ENCODE measurements at places on chromosomes 12 and 14.

DNA sequence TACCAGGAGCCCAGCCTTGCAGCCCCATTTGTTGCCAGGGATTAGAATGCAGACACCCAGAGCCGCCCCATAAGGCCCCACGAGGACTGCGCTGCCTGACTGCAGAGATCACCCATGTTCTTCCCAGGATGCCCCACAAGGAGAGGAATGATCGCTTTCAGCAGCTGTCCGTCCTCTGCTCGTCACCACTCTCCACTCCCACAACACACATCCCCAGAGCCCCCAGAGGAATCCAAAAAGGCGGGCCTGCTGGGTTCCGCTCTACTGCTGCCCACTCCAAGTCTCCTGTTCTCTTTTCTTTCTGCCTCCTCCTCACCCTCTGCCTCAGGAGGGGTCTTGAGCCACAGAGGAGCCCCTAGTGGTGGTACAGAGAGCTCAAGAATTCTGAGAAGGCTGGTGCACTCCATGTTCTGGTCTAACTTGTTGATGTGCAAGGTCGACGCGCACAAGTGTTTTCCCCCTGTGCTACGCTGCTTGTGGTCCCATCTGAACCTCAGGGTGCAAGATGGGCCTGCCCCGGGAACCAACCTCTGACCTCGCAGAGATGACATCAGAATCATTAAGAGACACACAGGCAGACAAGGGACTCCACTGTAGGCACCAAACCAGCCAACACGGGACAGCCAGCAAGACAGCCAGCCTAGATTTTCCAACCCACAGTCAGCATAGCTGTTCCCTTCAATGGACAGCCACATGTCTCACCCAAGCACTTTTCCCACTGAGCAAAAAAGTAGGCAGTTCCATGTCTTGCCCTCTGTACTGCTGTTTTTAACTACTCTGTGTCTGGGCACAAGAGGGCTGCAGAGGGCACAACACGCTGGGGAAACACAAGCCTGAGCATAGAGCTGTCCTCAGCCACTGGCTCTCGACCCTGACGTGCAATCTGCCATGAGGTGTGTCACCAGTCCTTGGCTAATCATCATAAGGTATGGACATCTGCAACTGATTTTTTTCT is 29.9 kb downstream of the PXN start:
- no peak for DNase-seq

DNA sequence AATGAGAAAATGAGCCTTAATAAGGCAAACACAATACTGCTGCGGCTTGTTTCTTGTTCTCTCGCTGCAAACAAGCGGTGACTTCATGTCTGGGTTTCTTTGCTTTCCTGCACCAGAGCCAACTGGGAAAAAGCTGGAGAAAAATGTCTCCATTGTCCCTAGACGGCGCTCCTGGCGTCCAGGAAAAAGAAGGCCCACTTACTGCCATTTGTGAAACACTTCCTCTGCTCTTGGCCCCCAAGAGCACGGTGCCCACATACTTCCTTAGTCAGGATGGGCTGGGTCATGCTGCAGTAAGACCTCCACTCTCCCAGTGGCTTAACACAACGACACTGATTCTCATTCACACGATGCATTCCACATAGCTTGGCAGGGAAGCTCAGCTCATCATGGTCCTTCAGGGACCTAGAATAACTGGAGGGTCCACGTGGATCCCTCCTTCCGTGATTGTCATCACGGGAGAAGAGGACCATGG is 86.0 kb upstream of the BCL11B start:
- no peak for DNase-seq

DNA sequence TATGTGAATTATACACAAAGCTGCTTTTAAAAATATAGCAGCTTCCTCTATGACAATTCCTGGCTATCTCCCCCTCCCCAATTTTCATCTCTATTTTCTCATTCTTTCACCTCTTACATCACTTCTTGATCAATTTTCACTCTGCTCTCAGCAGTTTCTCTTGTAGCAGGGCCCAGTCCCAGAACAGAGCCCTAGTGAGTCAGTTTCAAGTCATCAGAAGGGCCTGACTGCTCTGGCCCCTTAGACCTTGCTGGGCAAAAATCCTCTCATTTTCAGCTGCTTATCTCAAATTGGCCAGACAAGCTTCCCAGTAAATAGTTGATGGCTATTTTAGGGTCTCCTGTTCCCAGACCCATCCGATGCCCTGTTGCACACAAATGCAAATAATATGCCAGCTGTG is 101.4 kb downstream of the TTC7B start:
- DNase-seq, result no peak

DNA sequence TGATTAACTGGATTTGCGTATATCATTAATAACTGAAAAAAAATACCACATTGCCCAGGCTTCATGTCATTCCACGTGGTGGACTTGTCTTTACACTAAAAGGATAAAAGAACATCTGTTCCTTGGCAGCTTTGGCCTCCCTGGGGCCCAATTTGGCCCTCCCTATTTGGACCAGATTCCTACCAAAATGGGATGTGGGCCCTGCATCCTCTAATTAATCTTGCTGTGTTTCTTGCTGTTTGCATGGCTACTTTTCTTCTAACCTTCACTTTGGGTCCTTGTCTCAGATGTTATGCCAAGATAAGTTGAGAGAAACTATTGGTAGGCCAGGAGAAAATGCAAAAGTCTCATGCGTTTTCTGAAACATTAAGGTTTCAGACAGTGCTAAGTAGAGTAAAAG is 57.5 kb downstream of the PTHLH start:
- no peak for DNase-seq

DNA sequence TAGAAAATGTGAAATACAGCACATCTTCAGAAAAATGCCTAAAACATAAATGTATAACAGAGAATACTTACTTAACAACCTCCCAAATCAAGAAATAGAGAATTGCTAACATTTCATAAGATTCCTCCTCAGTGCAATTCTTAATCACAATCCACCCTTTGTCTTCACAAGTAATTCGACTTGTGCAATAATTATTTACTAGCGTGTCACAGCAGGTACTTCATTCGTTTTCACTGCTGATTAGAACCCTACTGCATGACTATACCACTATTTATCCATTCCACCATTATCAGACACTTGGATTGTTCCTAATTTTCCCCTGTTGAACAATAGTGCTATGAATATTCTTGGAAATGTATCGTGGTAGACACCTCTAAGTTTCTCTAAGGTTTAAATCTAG is 64.9 kb upstream of the BBS10 start:
- no peak for DNase-seq

DNA sequence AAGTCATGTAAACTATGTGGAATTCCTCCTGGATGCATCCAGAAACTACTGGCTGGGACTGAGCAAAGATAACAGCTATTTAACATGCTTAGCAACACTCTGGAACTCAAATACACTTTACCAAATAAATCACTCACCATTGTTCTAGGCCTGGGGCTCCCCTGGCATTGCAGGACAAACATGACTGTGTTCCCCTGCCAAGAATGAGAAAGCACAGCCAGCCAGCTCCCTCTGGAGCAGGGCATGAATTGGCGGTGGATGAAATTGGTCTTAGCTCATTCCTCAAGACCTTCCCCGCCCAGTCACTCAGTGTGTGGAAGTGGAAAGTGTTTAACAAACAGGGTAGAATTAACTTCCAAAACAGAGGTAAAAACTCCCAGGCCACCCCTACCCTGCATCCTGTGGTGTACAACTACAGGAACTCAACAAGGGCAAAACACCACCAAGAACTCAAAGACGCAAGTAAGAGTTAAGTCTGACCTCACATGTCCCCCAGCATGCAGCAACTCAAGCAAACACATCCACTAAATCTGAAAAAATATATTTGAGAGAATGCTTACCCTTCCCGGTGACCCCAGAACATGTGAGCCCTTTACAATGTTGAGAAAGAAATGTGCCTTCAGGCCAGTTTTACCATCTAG is 58.4 kb upstream of the BDKRB2 start:
- no peak for DNase-seq

DNA sequence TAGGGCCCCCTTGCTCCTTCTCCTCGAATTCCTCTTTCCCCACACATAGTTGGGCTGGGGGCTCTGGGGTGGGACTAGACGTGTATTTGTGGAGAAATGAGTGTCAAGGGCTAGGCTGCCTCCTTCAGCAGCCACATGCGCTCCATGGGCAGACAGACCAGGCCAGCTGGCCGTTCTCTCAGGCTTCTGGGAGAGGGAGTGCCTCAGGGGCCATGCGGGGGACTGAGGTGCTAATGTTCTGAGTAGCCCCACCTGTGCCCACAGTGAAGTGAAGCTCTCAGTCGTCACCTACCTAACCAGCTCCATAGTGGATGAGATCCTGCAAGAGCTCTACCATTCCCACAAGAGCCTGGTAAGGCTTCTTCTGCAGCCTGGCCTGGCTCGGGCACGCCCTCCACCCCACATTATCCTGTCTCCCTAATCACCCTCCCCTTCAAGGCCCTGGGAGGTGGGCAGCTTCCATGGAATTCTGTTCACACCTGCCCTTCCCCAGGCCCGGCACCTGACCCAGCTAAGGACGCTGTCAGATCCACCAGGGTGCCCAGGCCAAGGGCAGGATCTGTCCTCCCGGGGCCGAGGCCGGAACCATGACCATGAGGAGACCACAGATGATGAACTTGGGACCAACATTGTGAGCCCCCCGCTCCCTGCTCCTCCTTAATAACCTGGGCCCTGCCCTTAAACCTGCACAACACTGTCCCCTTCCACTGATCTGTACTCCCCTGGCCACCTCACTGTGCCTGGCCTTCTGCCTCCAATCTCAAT is 9.0 kb upstream of the CPNE6 start:
- DNase-seq, result no peak

- DNase-seq, result no peak
These were observed 7.0 kb downstream of the APOLD1 start for GRCh38 chr12:12792421-12792820.

DNA sequence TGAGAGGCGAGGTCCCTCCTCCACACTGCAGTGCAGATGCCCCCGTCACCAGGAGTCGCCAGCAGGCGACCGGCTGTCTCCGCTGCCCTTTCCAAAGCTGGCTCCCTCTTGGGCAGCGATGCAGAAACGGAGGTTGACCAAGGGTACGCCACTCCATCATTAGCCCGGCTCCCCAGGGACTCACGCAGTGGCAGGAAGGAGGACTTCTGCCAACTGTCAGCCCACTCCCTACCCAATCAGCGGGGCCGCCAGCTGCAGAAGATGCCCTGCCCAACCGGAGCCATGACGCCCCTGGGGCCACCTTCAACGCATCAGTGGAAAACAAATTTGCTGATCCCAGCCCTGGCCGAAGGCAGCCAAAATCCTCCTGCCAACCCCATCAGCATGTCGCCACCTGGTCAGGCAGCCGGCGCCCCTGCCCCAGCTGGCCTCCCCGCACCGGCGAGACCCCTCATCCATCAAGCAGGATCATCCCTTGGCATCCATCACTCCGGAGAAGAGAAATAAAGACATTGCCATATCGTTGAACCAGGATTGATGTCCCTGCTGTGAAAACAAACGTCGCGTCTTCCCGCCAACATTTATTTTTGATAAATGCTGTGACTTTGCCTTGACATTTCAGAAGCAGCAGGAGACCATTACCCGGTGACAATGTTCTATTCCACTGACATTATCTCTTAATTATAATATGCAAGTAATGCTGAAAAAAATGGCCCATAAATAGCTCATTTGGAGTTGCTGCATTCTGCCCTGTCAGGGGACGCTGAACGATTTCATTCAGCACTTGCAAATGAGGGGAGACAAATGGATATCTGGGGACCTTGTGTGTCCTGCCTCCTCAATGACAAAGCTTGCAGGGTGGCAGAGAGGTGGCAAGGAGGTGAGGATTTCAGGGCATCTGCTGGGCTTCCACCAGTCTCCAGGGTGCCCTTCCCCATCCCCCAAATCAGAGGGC is 105.1 kb downstream of the SCARB1 start:
- no peak for DNase-seq

GRCh38 chr12:60684988-60685655 is 1089.3 kb downstream of the SLC16A7 start:
- no peak for DNase-seq

GRCh38 chr12:130493951-130494350 is 156.3 kb downstream of the PIWIL1 start:
- no peak for DNase-seq
